Stimulated activated CD8-positive, alpha-beta memory T cell treated with anti-CD3 and anti-CD28 coated beads, Interleukin-7, amount 100 ng/mL, for 1 hour (primary cell): ENCODE measurements at places on chromosomes 13 and 19.

DNA sequence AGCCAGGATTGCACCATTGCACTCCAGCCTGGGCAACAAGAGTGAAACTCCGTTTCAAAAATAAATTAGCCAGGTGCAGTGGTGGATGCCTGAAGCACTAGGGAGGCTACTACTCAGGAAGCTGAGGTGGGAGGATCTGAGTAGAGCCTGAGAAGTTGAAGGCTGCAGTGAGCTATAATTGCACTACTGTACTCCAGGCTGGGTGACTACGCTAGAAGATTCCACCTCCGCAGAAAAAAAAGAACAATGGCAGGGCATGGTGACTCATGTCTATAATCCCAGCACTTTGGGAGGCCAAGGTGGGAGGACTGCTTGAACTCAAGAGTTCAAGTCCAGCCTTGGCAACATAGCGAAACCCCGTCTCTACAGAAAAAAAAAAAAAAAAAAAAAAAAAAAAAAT lies 20.5 kb downstream of the HAUS8 start:
- DNase-seq: no peak

DNA sequence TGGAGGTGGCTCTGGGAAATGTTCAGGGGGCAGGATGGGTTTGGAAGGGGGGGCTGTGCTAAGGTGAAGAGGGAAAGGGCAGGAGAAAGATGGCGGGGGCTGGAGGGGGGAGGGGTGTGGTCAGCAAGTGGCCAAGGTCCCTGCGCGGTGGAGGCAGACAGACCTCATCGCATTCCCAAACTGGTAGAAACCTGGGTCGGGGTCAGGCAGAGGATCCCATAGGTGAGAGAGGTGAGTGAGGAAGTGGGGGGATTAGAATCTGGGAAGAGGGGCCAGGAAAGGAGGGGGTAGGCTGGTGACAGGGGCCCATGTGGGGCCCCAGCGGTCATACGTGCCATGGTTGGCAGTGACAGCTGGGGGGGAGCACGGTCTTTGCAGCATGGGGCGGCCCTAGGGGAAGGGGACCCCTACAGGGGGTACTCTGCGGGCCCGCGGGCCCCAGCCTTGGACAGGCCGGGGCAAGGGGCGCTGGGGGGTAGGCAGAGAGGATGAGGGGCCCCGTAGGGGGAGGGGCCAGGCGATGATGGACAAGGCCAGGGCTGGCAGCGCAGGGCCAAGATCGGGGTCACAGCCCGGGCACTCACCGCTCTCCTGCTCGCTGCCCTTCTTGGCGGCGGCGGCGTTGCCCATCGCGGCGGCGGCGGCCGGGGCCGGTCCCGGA lies 514 bp downstream of the PRKACA start:
- no peak for DNase-seq

- no peak for DNase-seq
Observed at GRCh38 chr19:6269101-6269886, 10.5 kb downstream of the MLLT1 start.

GRCh38 chr13:109840201-109840892 lies 54.0 kb upstream of the IRS2 start:
- no peak for DNase-seq

- no peak for DNase-seq
Observed at GRCh38 chr19:11096210-11096841, 7.1 kb downstream of the LDLR start.

DNA sequence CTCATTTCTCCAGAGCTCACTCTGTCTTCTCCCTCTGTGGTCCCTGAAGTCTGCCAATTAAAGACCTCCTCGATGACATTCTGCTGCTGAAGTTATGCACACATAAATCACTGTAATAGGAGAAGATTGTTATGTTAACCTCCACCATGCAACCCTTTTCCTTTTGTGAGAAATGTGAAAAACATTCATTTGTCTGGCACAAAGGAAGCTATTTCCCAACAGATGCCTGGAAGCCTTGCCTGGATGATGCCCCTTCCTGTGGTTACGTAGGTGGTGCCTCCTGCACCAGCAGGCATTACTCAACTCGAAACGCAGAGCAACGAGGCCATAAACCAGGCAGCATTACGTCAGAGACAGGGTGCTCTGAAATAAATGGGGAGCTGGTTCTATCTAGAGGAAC lies 327.4 kb upstream of the ZNF507 start:
- DNase-seq: no peak

- peak; percentile 1 for DNase-seq
Observed at GRCh38 chr13:33610438-33611120, 207.4 kb upstream of the RFC3 start.
